ENCODE measurements at places on chromosomes 7 and 10.

DNA sequence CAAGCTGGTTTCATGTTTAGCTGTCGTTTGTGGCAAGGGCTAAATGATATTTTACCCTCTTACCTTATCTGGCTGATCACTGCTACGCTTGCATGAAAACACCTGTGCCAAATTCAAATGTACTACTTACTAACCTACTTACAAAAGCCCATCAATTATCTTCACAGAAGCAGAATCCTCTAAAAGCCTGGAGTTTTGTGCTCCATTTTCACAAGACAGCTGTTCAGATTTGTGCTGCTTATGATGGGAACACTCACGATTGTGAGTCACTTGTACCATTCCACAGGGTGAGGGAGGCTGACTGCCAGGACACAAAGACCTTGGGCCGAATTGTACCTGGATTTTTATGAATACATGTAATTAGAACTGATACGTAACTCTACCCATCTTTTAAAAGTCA is 245.0 kb upstream of the NPY start:
- no peaks in the 10 kb centered on the region for H3K36me3 ChIP-seq
- no peaks in the 10 kb centered on the region for H3K4me1 ChIP-seq
- no peak overlapping the region for H3K27ac ChIP-seq

- no peak overlapping the region for H3K4me3 ChIP-seq
- no peak overlapping the region for H3K27ac ChIP-seq
- no peaks in the 10 kb centered on the region for H3K36me3 ChIP-seq
- H3K4me1 ChIP-seq: no peaks in the 10 kb centered on the region
- no peaks in the 10 kb centered on the region for H3K27me3 ChIP-seq
These were observed 210.8 kb upstream of the CSTF2T start for GRCh38 chr10:51910189-51910588.

- no peak overlapping the region for H3K4me3 ChIP-seq
- H3K27me3 ChIP-seq: no peaks in the 10 kb centered on the region
- no peaks in the 10 kb centered on the region for H3K4me1 ChIP-seq
- peaks cover 12% of the 10 kb centered on the region for H3K36me3 ChIP-seq
- no peak overlapping the region for H3K27ac ChIP-seq
These were observed 34.3 kb downstream of the FAM204A start for GRCh38 chr10:118307859-118308258.

DNA sequence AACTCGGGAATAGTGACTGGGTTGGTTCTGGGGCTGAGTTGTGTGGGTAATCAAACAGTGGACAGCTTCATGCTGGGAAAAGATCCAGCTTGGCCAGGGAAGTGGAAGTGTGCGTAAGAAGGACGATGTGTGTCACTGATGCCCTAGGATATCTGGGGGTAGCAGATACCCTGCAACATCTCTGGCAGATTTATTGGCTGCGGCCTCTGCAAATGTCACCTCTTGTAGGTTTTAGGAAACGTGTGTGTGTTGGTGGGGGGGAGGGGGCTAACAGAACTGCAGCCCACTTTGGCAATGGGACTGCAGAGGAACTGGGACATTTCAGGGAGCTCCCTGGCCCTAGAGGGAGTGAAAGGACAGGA is 965 bp upstream of the AGAP3 start:
- H3K36me3 ChIP-seq: no peaks in the 10 kb centered on the region
- peak overlapping the region; percentile 72 for H3K27ac ChIP-seq
- peaks cover 67% of the 10 kb centered on the region for H3K4me1 ChIP-seq
- peak; percentile 77 for DNase-seq
- no peaks in the 10 kb centered on the region for H3K27me3 ChIP-seq

DNA sequence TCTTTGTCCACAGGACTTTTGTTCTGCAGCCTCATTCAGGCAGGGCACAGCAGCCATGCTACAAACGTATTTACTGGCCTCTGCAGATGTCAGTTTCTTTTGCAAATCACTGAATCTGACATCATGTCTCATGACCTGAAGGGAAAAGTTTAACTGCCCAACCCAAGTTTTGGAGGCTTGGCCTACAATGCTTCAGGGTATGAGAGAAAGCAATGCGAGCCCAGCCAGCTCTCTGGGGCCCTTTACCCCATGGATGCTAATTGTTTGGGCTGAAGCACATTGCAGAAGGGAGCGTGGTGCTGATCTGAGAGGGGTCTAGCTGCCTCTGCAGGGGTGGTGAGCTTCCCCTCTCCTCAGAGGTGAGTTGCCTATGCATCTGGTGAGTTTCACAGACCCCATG is 179.9 kb upstream of the CXCL12 start:
- DNase-seq: no peak
- no peaks in the 10 kb centered on the region for H3K36me3 ChIP-seq
- H3K27me3 ChIP-seq: no peaks in the 10 kb centered on the region
- no peak overlapping the region for H3K4me3 ChIP-seq

GRCh38 chr10:11104772-11105675 is 87.4 kb downstream of the CELF2 start:
- H3K4me3 ChIP-seq: no peak overlapping the region
- H3K4me1 ChIP-seq: no peaks in the 10 kb centered on the region
- no peak overlapping the region for H3K27ac ChIP-seq
- H3K27me3 ChIP-seq: no peaks in the 10 kb centered on the region
- DNase-seq: no peak

GRCh38 chr10:86536294-86536861 is 14.8 kb upstream of the WAPL start:
- H3K4me1 ChIP-seq: peaks cover 5% of the 10 kb centered on the region
- no peak overlapping the region for H3K27ac ChIP-seq
- DNase-seq: no peak

DNA sequence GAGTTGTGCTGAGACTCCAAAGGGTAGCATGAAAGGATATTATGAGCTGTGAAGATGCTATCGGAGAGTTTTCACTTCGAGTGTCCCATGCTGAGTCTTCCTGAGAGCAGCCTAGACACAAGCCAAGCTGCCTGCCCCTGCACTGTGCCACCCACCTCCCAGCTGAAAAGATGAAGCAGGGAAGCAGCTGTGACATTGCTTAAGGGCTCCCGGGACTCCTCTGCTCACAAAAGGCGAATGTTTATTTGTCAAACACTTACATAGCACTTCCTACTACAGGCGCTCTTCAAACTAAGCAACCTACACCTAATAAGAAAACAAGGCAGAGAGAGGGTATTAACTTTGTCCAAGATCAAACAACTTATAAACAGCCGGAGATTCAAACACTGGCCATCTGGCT is 95.6 kb downstream of the OSBPL3 start:
- H3K4me3 ChIP-seq: no peak overlapping the region
- H3K36me3 ChIP-seq: no peaks in the 10 kb centered on the region
- H3K4me1 ChIP-seq: no peaks in the 10 kb centered on the region

DNA sequence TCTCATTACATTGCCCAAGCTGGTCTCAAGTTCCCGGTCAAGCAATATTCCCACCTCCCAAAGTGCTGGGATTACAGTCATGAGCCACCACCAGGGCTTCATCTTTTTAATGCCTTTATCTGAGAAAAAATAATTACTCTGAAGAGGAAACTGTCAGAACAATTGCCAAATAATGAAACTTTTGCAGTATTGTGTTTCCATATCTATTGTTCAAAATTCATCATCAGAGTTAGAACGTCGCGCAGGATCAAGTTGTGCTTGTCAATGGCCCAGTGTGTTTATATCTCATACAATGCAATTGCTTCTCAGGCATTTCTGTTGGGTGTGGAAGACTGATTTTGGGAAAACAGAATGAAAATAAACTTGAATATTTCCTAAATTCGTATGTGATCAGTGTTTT is 143.1 kb downstream of the ARID5B start:
- H3K4me3 ChIP-seq: no peak overlapping the region
- H3K36me3 ChIP-seq: no peaks in the 10 kb centered on the region
- H3K27me3 ChIP-seq: no peaks in the 10 kb centered on the region
- peaks cover 22% of the 10 kb centered on the region for H3K4me1 ChIP-seq

DNA sequence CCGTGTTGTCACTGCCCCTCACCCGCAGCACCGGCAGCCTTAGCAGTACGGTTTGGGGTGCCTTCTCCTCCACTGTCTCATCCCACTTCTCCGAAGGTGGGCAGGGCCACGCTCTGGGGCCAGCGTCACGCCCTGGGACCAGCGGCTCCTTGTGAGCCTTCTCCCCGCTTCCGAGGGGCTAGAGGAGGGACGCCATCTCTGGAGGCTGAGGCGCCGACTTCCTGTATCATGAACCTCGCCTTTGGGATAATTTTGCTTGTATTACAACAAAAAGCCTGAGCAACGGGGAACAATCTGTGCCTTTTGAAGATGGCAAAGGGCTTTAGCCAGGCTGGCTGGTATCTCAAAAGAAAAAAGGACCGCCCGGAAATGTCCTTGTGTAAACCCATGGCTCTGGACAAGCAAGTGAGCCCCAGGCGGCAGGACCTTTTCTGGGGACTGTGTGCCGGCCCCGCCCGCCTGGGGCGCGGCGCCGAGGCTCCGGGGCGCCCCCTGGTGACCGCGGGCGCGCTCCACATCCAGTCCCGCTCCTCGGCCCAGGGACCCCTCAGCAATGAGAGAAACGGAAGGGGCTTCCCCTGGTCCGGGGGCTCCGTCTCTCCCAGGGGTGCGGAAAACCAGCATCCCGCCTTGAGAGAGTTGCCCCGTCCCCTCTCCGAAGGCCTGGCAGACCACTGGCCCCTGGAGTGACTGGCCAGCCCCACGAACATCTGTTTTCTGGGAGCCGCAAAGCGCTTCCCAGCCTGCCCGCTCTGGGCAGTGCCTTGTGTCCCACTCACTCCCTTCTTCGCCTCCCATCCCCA is 3.8 kb downstream of the DEPP1 start:
- peaks cover 54% of the 10 kb centered on the region for H3K4me1 ChIP-seq
- DNase-seq: peak; percentile 72
- peaks cover 30% of the 10 kb centered on the region for H3K36me3 ChIP-seq
- no peak overlapping the region for H3K4me3 ChIP-seq

- H3K27me3 ChIP-seq: peaks cover 6% of the 10 kb centered on the region
- H3K27ac ChIP-seq: no peak overlapping the region
- peak overlapping the region; percentile 19 for H3K4me3 ChIP-seq
- H3K4me1 ChIP-seq: no peaks in the 10 kb centered on the region
These were observed 418.1 kb downstream of the ZNF716 start for GRCh38 chr7:57867884-57868701.

DNA sequence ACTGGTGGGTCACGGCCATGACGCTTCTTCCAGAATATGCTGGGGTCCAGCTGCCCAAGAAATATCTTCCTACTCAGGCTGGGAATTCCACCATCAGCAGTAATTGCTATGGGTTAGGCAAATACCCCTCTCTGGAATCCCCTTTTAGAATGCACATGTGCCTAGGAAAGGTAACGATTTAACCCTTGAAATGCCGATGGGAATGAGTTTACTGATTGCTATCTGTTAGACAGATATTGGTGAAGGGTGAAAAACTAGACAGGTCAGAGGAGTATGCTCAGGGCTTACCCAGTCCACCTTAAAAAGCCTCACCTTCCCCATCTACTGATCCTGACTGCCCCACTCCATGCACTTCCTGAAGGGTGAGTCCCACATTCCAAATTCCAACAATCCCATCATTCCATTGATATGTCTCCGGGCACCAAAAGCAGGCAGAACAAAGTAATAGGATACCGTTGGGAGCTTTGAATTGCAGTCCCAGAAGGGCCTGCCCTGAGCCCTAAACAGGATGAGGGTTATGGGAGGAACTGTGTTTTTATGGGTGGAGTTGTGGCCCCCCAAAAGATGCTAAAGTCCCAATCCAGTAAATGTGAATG is 59.3 kb downstream of the DLG5 start:
- no peak overlapping the region for H3K4me3 ChIP-seq
- H3K27me3 ChIP-seq: no peaks in the 10 kb centered on the region
- no peak for DNase-seq
- peaks cover 29% of the 10 kb centered on the region for H3K36me3 ChIP-seq

DNA sequence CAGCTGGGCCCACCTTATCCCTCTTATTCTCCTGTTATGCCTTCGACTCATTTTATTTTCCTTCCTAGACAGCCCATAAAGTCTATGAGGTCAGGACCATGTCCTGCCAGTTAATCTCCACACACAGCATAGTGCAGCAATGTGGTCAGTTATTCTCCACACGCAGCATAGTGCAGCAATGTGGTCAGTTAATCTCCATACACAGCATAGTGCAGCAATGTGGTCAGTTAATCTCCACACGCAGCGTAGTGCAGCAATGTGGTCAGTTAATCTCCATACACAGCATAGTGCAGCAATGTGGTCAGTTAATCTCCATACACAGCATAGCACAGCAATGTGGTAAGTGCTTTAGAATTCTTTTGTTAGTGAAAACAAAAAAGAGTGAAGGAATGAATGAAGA is 77.8 kb downstream of the TEX36 start:
- H3K4me1 ChIP-seq: no peaks in the 10 kb centered on the region
- no peaks in the 10 kb centered on the region for H3K36me3 ChIP-seq
- H3K27me3 ChIP-seq: no peaks in the 10 kb centered on the region
- no peak overlapping the region for H3K27ac ChIP-seq

All from adrenal gland (tissue), 19 donors.